ENCODE measurements at places on chromosomes 6 and 20. TPM values are rescaled to one million over a fixed set of nuclear protein-coding genes. Genes with fewer than 3 reads are reported as not detected.

The MDFI gene
- 1.3 TPM for total RNA-seq

The BPIFB2 gene
- total RNA-seq, result not detected

The OXT gene
- 0.54 TPM for total RNA-seq

DNA sequence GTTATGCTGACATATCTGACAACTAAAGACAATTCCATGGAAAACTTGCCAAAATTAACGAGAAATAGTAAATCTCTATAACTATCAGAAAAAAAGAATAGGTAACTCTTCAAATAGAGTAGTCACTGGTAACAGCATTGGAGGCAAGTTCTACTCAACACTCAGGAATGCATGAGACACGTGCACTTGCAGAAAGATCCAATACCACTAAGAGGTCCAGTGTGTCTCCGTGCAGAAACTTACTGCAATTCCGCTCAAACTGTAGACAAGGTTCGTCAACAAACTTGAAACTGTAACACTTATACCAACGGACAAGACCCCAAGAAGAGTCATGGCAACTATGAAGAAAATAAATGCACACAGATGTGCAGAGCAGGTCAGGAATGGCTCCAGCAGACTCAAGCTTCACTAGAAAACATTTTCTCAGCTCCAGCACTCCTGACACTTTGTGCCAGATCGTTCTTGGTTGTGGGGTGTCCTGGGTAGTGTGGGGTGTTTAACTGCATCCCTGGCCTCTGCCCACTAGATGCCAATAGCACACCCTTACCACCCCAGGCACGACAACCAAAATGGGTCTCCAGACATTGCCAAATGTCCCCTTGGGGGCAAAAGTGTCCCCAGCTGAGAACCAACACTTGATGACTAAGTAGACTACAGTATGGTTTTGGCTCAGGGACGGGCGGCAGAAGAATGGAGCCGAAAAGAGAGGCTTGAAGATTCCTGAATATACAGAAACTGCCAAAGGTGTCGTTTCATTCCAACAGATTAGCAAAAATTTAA lies 134.8 kb downstream of the DTNBP1 start:
- DNase-seq, result no peak

DNA sequence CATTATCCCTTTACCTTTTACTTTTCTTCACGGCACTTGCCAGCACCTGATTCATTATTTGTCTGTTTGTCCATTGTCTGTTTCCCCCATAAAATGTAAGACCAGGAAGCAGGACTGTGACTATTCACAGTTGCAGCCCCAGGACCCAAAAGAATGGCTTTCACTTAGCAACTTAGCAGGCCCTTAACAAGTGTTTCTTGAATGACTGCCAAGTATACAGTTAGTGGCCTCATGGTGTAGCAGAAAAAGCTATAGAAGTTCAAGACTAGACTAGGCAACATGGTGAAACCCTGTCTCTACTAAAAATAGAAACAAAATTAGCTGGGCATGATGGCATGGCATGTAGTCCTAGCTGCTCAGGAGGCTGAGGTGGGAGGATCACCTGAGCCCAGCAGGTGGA lies 4.3 kb downstream of the SLC26A8 start:
- DNase-seq, result no peak

- no peak for DNase-seq
Observed at GRCh38 chr6:158628542-158628941, 16.0 kb downstream of the DYNLT1 start.

DNA sequence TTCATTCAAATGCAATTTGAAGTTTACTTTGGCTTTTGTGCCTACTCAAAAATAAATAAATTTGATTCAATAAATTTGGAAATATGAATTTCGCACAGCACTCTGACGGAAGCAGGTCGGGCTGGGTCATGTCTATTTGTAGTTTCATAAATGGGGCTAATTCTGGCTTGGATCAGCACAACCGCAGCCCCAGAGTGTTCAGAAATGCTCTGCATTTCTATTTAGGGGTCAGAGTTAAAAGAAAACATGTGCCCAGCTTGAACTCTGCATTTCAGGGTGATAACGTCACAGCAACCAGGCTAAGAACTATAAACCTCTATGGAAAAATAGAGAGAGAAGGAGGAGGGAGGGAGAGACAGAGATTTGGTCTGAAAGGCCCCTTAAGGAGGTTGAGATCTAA lies 480.9 kb upstream of the NOX3 start:
- DNase-seq, result no peak

GRCh38 chr20:53949319-53949839 lies 121.0 kb downstream of the BCAS1 start:
- DNase-seq, result no peak

DNA sequence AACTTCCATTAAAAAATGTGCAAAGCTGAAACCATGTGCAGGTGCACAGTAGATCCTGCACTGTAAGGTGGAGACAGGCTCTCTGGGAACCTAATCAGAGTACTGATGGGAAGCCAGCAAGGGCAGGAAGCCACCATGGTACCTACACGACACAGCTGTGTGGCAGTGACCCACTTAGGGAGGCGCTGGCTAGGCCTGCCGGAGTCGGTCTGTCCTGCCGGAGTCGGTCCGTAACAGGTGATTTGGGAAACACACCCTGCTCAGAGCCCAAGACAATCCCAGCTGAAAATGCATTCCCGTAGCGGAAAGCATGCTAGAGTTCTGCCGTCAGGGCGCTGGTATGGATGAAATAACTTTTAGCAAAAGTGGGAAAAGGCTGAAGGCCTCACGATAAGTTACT lies 17.2 kb downstream of the TXNDC5 start:
- DNase-seq, result no peak

DNA sequence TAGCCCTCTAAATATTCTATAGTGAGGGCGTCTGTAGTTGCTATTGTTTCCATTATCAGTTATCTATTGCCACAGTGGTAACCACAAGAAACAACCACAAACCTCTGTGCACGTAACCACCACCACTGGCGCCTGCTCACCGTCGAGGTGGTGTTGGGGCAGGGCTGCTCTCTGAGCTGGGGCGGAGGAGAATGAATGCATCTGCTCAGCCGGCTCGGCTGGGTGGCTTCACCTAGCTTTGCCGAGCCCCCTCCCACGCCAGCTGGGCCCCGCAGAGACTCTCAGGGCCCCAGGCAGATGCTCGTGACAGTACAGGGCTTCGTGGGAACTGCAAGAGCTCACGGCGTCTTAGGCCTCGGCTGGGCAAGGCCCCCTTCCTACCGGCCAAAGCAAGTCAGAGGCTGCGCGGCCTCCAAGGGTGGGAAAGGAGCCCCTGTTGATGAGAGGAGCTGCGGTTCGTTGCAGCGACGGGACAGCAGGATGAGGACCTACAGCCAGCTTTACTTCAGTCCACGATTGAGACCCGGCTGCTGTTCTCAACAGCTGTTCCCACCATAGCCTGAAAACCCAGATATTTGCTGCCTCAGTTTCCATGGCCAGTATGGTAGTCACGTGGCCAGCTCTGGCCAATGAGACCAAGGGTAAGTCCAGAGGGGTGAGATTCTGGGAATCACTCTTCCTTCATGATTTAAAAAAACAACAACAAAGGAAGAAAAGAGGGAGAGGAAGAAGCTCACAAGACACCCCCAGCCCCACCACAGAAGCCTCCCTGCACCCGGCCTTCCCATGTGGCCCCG lies 120.2 kb upstream of the AFDN start:
- no peak for DNase-seq

GRCh38 chr6:44102527-44102926 lies 24.7 kb downstream of the MRPL14 start:
- no peak for DNase-seq

DNA sequence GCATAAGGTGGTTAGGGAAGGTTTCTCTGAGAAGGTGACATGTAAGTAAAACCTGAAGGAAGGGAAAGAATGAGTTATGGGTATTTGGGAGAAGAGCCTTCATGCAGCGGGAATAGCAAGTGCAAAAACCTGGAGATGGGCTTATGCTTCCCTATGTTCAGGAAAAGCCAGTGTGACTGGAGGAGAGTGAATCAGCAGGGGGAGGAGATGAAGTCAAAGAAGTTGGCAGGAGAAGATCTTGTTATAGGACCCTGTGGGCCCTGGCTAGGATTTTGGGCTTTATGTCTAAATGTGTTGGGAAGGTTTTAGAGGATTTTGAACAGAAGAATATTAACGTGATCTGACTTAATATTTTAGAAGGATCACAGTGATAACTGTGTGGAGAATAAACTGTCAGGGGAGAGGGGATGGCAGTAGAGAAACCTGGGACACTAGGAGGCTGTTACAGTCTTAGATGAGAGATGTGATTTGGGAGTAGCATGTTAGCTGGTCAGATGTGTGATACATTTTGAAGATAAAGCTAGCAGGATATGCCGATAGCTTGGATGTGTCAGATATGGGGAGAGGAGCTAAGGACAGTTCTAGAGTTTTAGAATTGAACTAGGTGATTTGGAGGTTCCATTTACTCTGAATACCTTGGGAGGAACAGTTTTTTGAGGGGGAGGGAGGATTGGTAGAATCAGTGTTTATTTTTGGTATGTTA lies 41.0 kb downstream of the PHF3 start:
- no peak for DNase-seq

GRCh38 chr20:48288930-48289507 lies 503.7 kb upstream of the SULF2 start:
- DNase-seq, result no peak

- DNase-seq, result no peak
Observed at GRCh38 chr6:4670824-4671409, 105.3 kb upstream of the CDYL start.

DNA sequence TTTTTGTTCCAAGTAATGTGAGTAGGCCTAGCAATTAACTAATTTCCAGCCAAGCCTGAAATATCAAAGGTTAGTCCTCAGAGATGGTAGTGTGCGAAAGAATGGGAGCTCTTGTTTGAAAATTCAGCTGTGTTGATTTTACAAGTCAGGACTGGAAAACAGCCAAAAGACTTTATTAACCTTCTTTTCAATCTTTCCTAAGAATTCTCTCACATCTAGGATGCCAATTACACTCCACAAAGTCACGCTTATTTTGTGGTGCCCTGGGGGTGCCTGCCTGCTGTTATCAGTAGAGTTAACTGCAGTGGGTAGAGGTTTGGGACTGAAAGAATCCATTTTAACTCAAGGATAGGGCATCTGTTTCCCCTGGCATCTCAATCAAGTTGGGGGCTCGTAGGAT lies 30.7 kb upstream of the MAP3K4 start:
- no peak for DNase-seq
